ENCODE measurements at places on chromosomes 4 and X.

DNA sequence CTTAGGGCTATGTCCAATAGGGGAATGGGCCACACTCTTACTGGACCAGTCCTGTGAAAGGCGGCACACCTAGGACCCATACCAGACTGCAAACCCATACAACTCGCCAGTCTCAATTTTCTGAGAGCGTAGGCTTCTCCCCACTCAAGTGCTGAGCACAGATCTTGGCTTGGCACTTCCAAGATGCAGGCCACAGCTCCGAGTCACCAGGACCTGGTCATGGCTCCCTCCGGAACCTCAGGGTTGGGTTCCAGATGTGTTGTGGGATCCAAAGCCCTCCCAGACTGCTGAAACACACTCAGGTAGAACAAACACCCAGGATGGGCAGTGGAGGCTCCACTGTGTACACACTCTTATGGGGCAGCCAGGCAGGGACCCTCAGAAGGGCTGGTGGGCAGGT is 103.3 kb downstream of the TMEM144 start:
- DNase-seq, result no peak

- DNase-seq, result no peak
Observed at GRCh38 chr4:813900-814299, 12.0 kb downstream of the CPLX1 start.

GRCh38 chrX:25869761-25870160 is 268.4 kb upstream of the MAGEB18 start:
- DNase-seq, result no peak

- no peak for DNase-seq
Observed at GRCh38 chr4:22416403-22416802, 99.5 kb downstream of the ADGRA3 start.

GRCh38 chr4:176185051-176185450 is 10.3 kb downstream of the SPATA4 start:
- DNase-seq, result no peak

GRCh38 chrX:45824471-45824870 is 623.8 kb upstream of the DIPK2B start:
- DNase-seq, result peak; percentile 54

- DNase-seq, result no peak
Observed at GRCh38 chrX:29903360-29903759, 312.0 kb upstream of the MAGEB2 start.

- DNase-seq, result no peak
Observed at GRCh38 chrX:24243188-24243587, 70.7 kb downstream of the SUPT20HL2 start.

GRCh38 chr4:63430105-63430504 is 979.1 kb downstream of the TECRL start:
- DNase-seq, result no peak

- no peak for DNase-seq
Observed at GRCh38 chr4:44438687-44439086, 9.9 kb downstream of the KCTD8 start.

- DNase-seq, result no peak
Observed at GRCh38 chr4:6200922-6201362, 593 bp upstream of the JAKMIP1 start.

GRCh38 chr4:40506066-40506465 is 123.6 kb downstream of the RBM47 start:
- no peak for DNase-seq

Measured in stimulated activated CD4-positive, alpha-beta T cell treated with anti-CD3 and anti-CD28 coated beads, TNF-alpha, amount 100 ng/mL, for 48 hours (primary cell).